ENCODE measurements at places on chromosomes 1 and 21.

DNA sequence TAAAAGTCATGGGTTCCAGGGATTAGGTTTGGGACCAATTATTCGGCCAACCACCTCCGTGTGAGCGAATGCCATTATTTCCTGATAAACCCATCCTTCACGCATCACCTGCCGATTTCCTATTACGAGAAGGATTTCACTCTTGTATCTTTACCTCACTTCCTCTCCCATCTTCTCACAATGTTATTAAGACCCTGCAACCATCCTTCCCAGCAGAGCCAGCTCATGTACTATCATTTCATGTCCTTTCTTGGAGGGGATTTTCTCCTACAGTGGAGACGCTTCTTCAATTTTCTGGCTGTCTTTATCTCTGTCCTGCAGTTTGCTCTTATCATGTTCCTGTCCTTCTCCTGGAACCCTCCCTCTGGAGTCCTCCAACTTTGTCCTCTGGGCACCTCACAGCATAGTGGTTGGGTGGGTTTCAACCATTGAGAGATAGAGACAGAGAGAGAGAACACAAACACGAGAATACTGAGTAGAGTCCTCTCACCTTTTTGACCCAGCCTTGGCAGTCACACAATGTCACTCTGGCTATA lies 192.2 kb downstream of the DYRK1A start:
- no peak for DNase-seq

DNA sequence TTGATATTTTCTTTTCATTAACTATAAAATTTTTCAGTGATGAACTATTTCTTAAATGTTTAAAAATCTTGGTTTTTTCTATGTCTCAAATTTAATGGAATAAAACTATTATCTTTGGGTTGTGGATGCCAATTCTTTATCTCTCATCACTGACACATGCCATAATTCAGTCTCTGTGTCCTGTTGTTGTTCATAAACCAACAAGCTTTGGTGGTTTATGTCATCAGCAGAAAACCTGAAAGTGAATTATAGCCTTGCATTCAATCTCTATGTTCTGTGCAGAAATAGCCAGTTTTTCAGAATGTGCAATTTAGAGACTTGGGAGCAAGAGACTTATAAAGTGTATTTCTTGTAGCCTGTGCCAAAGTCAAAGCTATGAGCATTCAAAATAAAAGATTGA lies 462.6 kb upstream of the ADGRL4 start:
- DNase-seq: no peak

DNA sequence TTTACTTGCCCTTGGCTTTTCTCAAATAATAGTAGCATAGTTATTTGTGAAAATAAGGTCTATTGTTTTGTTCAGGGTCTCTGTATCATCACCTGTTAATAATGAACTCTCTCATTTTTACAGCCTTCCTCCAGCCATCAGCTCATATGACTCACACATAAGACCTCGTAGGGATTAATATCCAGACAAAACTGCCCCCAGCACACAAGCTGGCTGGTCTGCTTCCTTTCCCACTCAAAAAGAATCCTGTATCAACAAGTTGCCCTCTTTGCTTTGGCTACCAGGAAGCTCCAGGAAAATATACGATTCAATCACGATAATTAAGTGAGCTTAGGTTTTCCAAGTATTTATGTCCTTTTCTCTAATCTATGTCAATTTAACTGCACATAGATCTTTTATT lies 119.2 kb downstream of the DMRTB1 start:
- no peak for DNase-seq

- DNase-seq: no peak
Observed at GRCh38 chr1:67941155-67941554, 107.9 kb upstream of the GNG12 start.

GRCh38 chr1:17250601-17251000 lies 1.7 kb downstream of the PADI3 start:
- DNase-seq: no peak

GRCh38 chr1:217627431-217627830 lies 3.5 kb downstream of the GPATCH2 start:
- no peak for DNase-seq

DNA sequence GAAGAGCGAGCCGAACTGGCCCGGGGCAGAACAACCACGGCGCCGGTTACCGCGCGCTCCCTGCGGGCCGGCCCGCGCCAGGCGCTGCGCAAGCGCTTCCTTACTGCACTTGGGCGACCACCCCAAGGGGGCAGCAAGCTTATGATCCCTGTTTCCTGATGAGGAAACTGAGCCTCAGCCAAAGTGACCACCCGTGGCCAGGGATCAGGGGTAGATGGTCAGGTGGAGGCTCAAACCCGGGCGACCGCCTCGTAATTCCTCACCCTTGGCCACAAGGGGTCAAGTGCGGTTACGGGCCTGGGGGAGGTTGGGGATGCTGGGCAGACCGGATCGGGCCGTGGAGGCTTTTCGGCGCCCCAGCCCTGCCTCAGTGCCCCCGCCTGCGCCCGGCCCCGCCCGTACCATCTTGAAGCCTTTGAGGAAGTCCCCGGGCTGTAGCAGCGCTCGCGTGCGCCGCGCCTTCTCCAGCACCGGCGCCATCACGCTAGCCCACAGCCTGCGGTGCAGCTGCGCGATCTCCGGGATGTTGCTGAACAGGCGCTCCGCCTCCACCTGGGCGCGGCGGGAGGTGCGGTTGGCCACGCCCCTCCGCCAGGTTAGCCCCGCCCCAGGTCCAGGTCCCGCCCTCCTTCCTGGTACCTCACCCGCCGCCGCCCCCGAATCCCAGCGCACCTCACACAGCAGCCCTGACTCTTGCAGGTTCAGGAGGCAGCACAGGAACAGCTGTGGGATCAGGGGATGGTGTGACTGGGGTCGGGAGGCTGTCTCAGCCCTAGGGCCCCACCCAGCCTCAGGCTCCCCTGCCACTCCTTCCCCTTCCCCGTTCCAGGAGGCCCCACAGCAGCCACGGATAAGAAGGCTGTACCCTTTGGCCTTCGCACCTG lies 5.4 kb upstream of the TNFRSF25 start:
- no peak for DNase-seq

DNA sequence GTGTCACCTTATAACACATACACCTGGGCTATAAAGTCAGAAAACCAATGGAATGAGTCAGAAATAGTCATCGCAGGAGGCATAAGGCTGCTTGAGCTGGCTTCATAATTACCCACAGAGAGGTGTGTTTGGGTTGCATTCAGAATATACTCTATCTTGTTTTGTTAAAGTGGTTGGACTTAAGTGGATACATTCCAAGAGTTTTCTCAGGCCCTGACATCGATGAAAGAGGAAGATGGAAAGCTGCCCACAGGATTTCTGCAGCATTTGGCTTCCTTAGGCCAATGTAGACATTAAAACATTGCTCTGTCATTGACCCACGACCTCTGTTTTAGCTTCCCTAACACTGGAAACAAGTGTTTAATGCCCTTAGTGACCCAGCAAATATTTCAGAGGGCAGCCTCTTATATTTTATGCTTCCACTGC lies 18.6 kb upstream of the BCL10 start:
- no peak for DNase-seq

GRCh38 chr1:243667591-243667990 lies 182.5 kb downstream of the AKT3 start:
- no peak for DNase-seq

GRCh38 chr1:156571919-156572662 lies at the start of gene IQGAP3:
TSS of gene IQGAP3 (minus strand) at chr1:156572565. CDS start at chr1:156572529, 36 bp downstream.
- peak; percentile 30 for DNase-seq
